Ascending aorta (tissue), 2 donors: ENCODE measurements at places on chromosomes 3 and 15. TPM values are rescaled to one million over a fixed set of nuclear protein-coding genes. Genes with fewer than 3 reads are reported as not detected.

TRIM42 gene
- total RNA-seq = not detected

GRCh38 chr3:68957895-68958294 lies 25.5 kb upstream of the TAFA4 start:
- DNase-seq = no peak

- no peak for DNase-seq
These were observed 242.7 kb upstream of the TTC14 start for GRCh38 chr3:180359061-180359952.

DNA sequence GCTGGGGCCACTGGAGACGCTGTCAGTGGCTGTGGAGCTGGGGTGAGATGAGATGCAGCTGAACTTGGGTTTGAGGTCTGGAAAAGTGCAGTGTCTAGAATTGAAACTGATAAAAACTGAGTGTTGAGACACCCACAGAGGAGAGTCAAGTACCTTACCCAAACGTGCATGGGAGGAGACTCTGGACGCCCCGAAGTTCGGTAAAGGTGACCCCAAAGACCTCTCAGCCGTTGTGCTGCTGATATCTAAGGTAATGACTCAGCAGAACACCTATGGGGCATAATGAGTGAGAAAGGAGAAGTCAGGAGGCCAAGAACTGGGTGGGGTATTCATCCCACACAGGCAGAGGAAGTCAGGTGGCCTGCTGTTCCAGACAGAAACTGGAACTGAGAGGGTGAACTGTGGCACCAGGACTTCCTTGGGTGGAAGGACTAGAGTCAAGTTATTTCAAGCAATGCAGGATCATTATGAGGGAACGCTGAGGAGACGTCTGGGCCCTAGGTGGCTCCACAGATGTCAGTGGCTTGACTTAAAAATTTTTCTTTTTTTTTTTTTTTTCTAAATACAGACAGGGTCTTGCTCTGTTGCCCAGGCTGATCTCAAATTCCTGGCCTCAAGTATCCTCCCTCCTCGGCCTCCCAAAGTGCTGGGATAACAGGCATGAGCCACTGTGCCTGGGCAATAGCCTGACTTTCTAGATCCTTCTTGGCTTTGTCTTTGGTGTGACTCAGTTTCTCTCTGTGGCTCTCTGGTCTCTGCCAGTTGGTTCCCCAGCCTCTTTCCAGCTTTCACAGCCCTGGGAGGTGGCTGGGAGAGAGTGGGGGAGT lies 67.6 kb upstream of the GCNT3 start:
- no peak for DNase-seq

SCAMP5 gene
- total RNA-seq = 0.43 TPM

DNA sequence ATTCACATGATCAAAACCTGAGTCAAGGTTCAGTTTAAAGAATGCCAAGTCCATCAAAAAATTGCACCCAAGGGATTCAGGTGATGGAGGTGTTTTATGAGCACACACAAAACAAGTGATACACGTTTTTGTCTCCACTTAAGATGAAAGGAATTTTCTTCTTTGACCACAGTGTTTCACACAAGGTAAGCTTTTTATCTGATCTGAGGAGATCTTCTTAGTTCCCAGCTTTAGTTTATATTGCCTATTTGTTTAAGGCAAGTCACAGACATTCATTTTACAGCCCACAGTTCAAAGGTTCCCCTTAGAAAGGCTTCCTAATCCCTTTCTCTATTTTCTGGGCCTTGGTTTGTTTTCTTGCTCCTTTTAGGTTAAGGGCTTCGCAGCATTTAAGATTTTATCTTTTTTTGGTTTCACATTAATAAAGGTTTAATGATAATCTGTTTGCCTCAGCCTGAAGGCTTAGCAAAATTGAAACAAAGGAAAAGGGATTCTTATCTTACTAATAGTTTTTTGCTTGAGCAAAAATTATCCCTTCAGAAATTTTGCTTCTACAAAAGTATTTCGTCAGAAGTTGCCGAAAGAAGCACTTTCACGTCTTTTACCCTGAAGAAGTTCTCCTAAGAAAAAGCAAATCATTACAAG lies 420.5 kb upstream of the NAALADL2 start:
- DNase-seq = no peak

BCL2A1 gene
- total RNA-seq = not detected

SOX14 gene
- not detected for total RNA-seq

GYG1 gene
- total RNA-seq = 23.9 TPM

DNA sequence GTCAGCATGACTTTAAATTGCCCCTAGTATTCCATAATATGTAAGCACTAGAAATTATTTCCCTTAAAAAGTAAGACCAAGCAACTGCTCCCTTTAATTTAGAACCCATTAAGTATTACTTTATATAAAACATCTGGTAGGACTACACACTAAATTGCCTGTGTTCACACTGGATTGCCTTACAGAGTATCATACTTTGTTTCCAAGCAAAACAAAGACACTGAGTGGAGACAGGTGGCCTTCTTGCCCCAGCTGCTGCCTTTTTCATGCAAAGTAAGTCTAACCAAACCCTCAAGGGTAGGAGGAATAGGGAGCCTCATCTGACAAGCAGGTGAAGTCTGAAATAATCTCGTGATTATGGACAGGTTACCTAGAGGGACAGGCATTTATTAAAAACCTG lies 87.3 kb downstream of the PEX5L start:
- no peak for DNase-seq

FGF7 gene
- 31.4 TPM for total RNA-seq

GRCh38 chr15:95044745-95045417 lies 813.5 kb downstream of the MCTP2 start:
- DNase-seq = no peak

DNA sequence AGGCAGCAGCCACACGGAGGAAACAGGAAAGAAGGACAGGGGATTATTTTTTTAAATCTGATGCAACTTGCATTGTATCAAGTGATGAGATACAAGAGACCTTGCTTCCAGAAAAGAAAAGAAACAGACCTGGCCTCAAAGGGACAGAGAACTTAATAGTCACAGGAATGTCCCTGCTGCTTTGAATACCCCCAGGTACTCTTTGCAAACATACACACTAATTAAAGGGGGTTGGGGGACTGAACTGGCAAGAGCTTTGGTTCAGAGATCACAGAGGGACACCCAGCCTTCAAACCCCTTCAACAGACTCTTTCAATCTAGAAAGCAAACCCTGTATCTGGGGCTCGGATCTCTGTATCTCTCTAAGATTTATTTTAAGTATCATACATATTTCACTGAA lies 18.0 kb downstream of the TNIK start:
- no peak for DNase-seq

GRCh38 chr15:60993008-60993407 lies 236.1 kb downstream of the RORA start:
- no peak for DNase-seq

DNA sequence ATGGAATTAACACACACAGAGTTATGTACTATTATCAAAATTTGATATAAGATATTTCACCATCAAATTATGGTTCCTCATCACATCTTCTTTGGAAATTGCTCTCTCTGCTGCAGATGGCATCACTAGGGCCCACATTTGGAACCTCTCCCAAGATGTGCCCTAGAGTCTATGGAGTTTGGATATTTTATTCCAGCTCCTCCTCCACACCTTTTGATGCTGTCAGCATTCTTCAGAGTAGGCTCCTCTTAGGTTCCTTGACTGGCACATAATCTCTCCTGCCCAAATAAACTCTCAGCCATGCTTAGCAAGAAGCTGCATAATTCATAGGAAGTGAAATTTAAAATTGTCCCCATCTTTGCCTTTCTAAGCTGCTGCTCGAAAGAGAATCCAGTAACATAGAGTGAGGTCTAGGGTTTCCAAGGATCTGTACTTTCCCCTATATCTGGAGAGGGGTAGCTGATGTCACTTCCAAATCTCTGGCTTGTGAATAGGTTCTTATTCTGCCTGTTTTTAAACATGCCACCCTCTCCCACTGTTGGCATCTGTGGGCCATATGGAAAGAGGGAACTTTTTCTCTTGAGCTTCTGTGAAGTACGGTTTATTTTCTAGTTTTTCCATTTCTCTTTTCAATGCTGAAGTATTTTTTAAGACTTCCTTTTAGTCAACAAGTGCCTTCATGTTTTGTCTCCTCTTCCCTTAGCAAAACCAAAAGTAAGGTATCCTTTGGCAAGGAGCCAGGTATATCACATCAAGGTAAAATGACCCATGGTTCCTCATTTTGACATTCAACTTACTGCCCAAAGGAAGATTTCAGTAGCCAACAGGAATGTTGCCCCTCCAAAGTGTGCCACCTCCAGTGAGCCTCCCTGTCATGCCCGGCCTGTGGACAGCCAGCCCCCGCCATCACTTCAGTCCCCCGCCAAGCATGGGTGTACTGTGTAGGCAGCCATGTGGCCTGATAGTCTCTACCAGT lies 75.3 kb upstream of the C2CD4B start:
- DNase-seq = no peak

GRCh38 chr15:56353119-56353518 lies 12.1 kb upstream of the TEX9 start:
- DNase-seq = no peak

GRCh38 chr3:29720665-29721064 lies 439.8 kb downstream of the RBMS3 start:
- DNase-seq = no peak

- no peak for DNase-seq
These were observed 8.5 kb upstream of the ANPEP start for GRCh38 chr15:89822951-89823711.

DUOXA1 gene
- 4.2 TPM for total RNA-seq

ZNF620 gene
- total RNA-seq = not detected

DNA sequence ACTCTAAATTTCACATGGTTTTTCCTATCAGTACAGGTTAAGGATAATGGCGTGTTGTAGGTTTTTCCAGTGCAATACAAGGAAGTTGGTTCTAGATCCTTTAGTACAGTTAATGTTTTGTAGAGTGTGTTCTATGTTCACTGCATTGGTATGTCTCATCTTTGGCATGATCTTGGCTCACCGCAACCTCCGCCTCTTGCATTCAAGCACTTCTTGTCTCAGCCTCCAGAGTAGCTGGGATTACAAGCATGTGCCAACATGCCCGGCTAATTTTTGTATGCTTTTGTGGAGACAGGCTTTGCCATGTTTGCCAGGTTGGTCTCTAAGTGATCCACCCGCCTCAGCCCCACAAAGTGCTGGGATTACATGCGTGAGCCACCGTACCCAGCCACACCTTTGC lies 30.4 kb downstream of the SNRPN start:
- DNase-seq = no peak

DNA sequence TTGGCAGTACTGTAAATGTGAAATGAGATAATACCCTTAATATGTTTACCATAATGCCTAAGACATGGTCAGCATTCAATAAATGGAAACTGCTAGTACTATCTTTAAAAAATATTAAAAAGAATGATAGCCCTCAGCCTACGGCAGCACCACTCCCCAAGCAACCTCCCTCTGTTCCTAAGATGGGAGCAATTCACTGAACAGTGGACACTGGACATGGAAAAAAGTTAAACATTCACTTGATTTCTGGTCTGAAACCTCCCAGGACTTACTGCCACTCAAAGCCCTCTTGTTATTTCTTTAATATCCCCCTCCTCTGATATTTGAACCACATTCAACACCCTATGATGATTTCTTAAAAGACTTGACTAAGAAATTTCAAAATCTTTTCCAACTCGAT lies 27.0 kb downstream of the NEK4 start:
- no peak for DNase-seq

DNA sequence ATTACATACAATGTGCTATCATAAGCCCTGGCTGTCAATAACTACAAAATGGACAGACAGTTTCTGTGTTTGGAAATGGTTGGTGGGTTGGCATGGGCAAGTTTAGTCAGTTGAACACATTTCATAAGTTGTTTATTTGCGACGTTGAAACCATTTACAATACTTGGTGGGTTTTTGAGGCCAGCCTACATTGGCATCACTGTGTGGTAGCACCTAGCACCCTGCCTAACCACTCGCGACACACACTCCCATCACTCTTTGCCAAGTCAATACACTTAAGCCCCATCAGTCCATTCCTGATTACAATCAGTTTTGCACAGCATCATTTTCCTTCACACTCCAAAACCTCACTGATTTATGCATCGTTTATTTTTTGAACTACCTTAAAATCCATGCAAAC lies 13.8 kb downstream of the PROK2 start:
- DNase-seq = no peak

SNTN gene
- total RNA-seq = not detected

DNA sequence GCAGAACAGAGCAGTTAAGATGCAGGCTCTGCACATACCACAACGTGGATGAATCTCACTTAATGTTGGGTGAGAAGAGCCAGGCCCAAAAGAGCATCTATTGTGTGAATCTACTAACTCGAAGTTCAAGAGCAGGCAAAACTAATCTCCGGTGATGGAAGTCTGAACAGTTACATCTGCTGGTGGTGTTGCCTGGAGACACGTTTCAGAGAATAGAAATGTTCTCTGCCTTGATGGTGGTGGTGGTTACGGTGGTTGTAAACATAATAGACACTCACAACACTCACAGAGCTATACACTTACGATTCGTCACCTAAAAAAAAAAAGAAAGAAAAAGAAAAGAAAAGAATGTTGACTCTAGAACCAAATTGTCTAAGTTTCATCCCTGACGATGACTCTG lies 86.8 kb downstream of the LIPC start:
- DNase-seq = no peak

GRCh38 chr3:38454884-38455638 lies 1.4 kb downstream of the ACVR2B start:
- no peak for DNase-seq

ILDR1 gene
- total RNA-seq = not detected
